ENCODE measurements at places on chromosomes 11 and 22. TPM values are rescaled to one million over a fixed set of nuclear protein-coding genes. Genes with fewer than 3 reads are reported as not detected.

DNA sequence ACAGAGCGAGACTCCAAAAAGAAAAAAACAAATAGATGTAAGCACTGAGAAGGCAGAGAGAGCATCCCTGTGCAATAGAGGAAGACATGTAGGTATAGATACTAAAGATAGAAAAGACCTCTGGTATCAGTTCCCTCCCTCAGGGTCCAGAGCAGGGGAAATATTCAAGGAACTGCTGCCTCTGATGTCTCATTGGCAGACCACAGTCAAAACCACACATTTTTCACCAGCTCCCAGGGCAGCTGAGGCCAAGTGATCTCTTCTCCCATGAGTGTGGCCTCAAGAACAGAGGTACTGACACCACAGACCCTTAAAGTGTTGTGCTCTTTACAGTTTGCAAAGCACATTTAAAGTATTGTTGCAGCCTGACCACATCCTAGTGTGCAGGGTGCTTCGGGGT, 288.5 kb downstream of the NTM start:
- no peak for DNase-seq

- peak; percentile 76 for DNase-seq
Observed at GRCh38 chr22:41401781-41402648, 20.3 kb downstream of the TEF start.

- DNase-seq, result no peak
Observed at GRCh38 chr22:35305525-35306070, 5.9 kb downstream of the TOM1 start.

Gene OR56A5
- not detected for polyA plus RNA-seq

- no peak for DNase-seq
Observed at GRCh38 chr11:19938169-19938856, 222.0 kb downstream of the DBX1 start.

DNA sequence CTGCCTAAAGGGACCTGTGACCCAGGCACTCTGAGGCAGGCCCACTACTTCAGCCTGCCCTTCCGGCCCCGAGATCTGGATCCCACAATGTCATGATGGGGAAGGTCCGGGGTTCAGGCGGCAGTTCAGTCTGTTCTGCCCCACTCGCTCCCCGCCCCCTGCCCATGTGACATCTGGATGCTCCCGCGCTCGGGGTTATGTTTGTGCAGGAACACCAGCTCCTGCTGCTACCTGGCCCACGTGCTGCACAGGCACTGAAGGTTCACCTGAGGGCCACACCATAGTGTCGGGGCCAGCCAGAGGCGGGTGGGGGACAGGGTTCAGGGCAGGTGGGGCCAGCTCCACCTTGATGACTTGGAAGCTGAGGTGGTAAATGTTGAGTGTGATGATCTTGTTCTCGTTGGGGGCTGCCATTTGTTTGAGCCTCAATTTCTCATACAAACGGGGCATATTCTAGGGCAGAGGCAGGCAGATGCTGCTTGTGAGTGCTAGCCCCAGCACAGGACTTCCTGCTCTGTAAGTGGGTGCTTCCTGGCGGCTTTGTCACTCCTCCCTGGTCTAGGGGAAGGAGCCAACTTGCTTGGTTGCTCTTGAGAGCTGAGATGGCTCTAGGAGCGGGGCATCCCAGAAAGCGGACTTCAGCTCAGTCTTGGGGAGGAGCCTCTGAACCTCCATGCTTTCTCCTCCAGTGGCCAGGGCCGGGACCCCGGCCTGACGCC, 4.4 kb upstream of the SIPA1 start:
- no peak for DNase-seq

DNA sequence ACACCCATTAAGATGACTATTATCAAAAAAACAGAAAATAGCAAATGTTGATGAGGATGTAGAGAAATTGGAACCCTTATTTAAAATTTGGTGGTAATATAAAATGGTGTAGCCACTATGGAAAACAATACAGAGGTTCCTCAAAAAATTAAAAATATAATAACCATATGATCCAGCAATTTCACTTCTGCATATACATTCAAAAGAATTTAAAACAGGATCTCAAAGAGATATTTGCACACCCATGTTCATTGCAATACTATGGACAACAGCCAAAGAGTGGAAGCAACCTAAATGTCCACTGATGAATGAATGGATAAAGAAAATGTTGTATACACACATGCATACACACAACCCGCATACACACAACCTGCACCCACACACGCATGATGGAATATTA, 102.2 kb downstream of the FAM168A start:
- DNase-seq, result no peak

- DNase-seq, result no peak
Observed at GRCh38 chr11:29018631-29019030, 910.4 kb downstream of the METTL15 start.

- DNase-seq, result peak; percentile 6
Observed at GRCh38 chr11:45894555-45895247, 9.2 kb downstream of the MAPK8IP1 start.

DNA sequence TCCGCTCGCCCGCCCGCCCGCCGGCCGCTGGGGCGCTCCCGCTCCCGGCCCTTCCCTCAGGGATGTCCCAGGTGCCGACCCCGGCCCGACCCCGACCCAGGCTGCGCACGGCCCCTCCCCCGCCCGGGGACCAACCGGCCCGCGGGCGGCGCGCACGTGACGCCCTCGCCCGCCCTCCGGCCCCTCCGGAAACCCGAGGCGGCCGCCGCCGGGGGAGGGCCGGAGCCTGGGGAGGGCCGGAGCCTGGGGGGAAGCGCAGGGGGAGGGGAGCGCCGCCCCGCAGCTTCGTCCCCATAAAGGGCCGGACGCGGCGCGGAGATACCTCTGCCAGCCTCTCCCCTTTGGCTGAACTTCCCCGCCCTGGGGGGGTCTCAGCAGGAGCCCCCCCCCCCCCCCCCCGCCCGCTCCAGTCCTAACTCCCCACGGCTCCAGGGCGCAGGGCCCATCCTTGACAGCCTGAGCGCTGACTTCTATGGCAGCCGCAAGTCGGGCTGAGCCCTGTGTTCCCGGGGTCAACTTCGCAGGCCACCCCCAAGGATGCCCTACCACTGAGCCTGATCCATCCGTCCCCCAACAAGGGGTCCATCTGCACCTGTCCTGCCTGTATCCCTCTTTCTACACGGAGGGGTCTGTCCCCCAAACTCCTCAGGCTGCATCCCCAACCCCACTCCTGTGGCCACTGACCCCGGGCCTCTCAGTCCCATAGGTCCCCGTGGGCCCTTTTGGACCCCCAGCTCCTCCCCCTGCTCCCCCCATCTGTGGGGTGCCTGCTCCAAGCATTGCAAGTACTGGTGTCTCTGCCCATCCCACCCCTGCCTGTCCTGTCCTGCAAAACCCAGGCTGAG, at the start of gene MAPK12:
TSS of gene MAPK12 (minus strand) at position 69 of the 845 bp plus-strand sequence. CDS start 174 bp downstream, outside the sequence.
- DNase-seq, result peak; percentile 69

Gene C22orf42
- polyA plus RNA-seq, result not detected

- no peak for DNase-seq
Observed at GRCh38 chr11:40683010-40683409, 776.4 kb downstream of the LRRC4C start.

DNA sequence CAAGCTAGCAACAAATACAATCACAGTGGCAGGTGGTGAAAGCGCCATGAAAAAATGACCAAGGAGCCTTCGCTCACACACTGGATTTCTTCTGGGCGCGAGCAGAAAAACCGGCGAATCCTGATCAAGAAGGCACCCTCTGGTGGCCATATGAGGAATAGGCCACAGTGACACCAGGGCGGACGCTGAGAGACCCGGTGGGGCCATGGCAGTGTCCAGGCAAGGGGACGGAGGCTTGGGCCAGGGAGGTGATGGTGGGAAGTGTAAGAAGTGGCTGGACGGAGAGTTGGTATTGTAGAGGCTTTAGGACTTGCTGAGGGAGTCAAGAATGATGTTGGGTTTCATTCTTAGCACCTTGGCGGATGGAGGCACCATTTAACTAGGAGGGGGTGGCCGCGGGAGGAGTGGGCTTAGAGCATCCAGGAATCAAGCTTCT, 16.9 kb upstream of the RAC2 start:
- DNase-seq, result no peak

Gene DLAT
- polyA plus RNA-seq, result 56.7 TPM

Gene JAML
- 0.25 TPM for polyA plus RNA-seq

Gene SMTNL1
- polyA plus RNA-seq, result 6.7 TPM

DNA sequence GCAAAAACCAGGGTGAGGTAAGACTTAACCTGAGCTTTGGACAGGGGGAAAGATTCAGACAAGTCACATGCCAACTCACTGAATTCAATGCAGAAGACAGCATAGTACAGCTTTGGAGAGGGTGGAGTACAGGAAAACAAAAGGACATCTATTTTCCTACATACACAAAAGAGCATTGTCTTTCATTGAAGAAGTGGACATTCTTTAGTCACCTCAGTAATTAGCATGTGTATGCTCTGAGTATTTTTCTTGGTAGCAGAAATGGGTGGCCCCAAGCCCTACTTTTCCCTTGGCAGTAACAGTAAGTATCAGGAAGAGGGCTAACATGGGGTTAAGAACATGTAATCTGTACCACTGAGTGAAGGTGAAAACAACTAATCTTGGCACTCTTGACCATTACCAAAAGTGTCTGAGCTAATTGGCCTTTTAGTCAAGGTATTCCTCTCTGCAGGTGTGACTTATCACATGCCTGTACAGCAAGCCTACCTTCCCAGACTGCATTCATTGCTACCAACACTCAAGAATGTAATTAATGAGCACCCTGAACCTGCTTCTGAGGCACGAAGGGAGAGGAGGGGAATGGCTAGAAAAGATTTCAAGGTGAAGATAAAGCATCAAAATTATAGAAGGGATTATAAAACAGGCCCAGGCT, 33.9 kb downstream of the SYTL2 start:
- no peak for DNase-seq

Gene SCGB1A1
- 0.35 TPM for polyA plus RNA-seq

Gene FAT3
- polyA plus RNA-seq, result 0.01 TPM

DNA sequence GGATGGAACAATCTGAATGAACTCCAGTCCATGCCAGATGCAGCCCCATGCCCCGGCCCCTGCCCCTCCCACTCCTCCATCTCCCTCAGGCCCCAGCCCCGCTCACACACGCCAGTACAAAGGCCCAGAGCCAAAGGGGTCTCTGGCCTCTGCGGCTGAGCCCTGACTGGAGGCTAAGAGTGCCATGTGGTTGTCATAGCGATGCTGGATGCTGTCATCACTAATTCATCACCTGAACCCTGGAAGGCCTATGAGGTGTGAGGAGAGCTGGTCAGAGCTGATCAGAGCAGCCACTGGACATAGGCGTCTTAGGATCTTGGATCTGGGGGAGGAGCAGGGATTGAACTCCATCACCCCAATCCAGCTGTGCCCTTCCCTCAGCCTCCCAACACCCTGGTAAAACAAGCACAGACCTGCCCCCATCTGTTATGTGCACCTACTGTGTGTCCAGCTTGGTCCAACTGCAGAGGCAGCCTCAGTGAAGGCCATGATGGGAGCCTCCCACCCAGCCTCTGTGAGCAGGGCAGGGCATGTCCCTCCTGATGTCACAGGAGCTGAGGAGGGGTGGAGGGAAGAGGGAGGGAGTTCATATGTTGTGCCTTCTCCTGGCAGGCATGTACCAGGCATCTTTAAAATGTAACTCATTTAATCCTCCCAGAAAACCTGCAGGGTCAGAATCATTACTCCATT, 16.7 kb downstream of the PDE2A start:
- DNase-seq, result no peak

DNA sequence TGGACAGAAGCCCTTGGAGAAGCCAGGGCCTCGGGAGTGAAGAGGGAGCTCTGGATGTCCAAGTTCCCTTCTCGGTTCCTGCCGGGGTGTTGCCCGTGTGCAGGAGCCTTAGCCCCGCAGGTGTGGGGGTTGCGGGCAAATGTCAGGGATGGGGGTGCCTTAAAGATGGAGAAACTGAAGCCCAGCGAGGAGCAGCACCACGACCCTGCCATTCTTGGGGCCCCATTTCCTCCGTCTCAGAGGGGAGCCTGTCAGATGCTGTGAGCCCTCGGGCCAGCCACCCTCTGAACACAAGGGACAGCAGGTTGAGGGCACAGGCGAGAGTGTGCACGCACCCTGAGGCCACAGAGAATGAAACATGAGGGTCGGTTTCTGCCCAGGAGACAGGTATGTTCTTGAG, 6.3 kb downstream of the OSBPL5 start:
- DNase-seq, result peak; percentile 14

Gene POLDIP3
- 33.7 TPM for polyA plus RNA-seq

Gene FGF19
- not detected for polyA plus RNA-seq

DNA sequence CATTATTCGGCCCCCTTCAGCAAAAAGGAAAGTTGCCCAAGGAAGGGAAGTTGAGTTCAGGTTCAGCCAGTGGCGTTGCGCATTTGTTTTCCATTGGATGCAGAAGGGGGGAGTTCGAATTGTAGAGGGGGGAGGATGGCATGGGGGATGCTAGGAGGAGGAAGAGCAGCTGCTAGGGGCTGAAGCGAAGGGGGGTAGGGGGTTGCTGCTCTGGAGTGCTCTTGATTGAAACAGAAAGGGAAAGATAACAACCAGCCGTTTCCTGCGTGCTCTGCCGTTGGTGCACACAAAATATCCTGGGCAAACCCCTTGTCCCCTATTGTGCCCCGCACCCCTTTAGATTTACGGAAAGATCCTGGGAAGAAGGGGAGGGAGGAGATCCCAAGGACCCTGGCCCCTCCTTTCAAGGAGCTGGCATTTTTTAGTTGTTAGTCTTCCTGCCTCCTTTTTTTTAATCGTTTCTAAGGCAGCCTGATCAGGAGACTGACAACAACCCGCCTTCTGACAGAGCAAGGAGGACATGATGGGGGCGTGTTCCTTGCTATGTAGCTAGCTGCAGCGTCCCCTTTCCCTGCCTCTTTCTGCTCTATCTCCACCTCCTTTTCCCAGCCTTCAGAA, 2.1 kb downstream of the KMT2A start:
- peak; percentile 14 for DNase-seq

- DNase-seq, result no peak
Observed at GRCh38 chr22:18056807-18057474, 20.8 kb upstream of the PEX26 start.

Gene CD3D
- polyA plus RNA-seq, result 0.20 TPM

Gene ASCL2
- polyA plus RNA-seq, result 0.08 TPM

Gene MMP13
- polyA plus RNA-seq, result not detected

DNA sequence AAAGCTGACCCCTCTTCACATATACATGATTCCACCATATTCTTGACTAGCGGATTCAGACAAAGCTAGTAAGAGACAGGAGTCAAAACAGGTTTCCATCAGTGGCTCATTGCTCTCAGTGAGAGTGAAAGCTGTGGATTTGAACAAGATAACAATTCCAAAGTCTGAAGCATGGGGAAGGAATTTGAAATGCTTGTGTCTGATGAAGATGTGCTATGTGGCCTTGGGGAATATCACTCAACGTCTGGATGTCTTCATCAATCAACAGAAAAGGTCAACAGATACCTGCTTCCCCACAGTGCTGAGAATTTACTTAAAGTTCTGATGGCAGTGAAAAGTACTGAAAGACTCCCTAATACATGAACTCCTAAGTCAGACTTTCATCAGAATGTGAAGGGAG, 46.9 kb upstream of the SESN3 start:
- no peak for DNase-seq

- DNase-seq, result no peak
Observed at GRCh38 chr11:123745764-123746451, 4.4 kb upstream of the ZNF202 start.

Gene CEND1
- polyA plus RNA-seq, result 0.09 TPM

Measured in psoas muscle (tissue), 8 donors.